ENCODE measurements at places on chromosomes 4 and X.

DNA sequence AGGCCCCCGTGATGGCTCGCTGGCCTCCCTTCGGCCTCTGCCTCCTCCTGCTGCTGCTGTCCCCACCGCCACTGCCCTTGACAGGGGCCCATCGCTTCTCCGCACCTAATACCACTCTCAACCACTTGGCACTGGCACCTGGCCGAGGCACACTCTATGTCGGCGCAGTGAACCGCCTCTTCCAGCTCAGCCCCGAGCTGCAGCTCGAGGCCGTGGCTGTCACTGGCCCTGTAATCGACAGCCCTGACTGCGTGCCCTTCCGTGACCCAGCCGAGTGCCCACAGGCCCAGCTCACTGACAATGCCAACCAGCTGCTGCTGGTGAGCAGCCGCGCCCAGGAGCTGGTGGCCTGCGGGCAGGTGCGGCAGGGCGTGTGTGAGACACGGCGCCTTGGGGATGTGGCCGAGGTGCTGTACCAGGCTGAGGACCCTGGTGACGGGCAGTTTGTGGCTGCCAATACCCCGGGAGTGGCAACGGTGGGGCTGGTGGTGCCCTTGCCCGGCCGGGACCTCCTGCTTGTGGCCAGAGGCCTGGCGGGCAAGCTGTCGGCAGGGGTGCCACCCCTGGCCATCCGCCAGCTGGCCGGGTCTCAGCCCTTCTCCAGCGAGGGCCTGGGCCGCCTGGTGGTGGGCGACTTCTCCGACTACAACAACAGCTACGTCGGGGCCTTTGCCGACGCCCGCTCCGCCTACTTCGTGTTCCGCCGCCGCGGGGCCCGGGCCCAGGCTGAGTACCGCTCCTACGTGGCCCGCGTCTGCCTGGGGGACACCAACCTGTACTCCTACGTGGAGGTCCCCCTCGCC lies 3.0 kb downstream of the PLXNB3 start:
- no peak for DNase-seq

- no peak for DNase-seq
Observed at GRCh38 chr4:85486425-85487086, 11.6 kb downstream of the ARHGAP24 start.

DNA sequence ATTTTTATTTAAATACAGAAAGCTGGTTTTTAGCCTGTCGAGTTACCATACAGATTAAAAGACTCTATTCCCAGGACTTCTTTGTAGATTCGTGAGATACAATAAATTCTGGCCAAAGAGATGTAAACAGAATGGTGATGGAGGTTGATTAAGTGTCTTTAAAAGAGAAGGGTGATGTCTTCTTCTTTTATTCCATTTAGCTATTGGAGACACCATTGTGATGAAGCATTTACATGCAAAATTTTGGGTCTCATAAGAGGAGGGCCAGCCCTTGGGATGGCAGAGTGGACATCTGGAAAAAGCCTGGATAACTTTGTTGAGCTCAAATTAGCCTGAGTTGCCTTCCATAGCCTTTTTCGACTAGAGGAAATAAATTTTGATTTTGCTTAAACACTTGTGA lies 21.6 kb upstream of the PCDH10 start:
- DNase-seq: no peak

GRCh38 chr4:105116616-105117319 lies 29.9 kb upstream of the TET2 start:
- no peak for DNase-seq

- no peak for DNase-seq
Observed at GRCh38 chr4:45897946-45898585, 225.8 kb downstream of the GABRG1 start.

DNA sequence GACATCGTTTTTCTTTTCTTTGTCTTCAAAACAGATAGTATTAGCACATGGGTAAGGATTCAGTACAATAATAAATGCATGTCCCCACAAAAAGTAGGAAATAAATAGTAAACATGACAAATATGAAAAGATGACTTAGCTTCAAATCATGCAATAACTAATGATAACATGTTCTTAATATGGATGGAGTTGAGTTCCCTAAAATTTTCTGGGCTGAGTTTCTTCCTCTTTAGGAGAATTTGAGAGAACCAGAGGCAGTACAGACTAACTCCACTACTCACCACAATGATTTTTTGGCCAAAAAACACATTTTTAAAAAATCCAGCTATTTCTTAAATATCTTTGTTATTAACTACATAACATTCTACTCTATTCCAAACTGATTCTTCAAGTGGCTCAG lies 432.3 kb upstream of the HS3ST1 start:
- no peak for DNase-seq

DNA sequence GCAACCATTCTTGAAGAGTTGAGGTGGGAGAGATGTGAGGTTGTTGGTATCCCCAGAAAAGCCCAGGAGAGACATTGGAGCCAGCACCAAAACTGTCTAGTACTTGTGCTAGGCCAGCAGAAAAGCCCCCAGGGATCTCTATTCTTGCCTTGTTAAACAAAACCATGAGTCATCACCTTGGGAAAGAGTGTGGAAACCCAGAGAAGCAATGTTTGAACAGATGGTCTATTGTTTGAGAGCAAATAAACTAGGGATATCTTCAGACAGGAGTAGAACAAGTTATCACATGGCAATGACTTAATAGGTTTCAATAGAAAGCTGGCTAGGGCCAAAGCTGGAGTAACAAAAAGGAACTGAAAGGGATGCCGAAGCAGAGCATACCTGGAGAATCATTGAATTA lies 195.7 kb upstream of the CASK start:
- no peak for DNase-seq

DNA sequence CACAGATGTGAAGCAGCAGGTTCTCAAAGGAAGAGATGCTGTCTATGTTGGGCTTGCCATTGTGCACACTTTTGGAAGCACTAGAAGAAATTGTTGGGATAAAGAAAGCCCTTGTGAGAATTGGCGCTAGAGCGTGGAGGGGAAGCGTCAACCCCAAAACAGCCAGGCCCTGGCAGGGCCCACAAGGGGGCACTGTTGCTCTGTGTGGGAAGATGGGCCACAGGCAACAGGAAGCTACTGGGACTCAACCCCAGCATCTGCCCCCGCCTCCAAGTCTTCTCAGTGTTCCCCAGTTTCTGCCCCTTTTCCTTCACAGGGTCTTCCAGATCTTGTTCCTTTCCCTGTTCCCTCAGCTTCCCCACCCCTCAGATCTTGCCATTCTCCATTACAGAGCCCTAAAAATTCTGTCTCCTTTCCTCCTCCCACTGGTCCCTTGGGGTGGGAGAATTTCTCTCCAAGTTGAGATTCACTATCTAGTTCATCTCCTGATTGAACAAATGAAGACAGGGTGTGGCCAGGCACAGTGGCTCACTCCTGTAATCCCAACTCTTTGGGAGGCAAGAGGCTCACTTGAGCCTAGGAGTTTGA lies 85.5 kb downstream of the STARD8 start:
- DNase-seq: peak; percentile 17

DNA sequence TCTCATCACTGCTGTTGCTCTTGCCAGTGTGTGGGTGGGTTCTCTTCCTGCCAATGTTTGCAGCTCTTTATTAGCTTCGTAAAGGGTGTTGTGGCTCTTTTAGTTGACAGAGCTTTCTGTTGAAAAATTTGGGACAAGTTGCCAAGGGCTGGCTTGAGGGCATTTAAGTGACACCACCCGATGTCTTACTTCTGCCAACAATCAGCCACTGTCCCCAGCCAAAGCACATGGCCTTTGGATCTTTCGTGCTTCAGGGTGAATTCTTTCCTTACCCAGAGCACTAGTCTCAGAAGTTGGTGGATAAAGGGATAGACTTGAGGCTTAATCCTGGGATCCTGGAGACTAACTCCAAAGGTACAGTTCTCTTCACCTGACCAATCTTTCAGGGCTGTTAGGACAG lies 113.6 kb downstream of the SOX3 start:
- no peak for DNase-seq

GRCh38 chr4:183765251-183765911 lies 106.3 kb downstream of the TRAPPC11 start:
- DNase-seq: no peak

DNA sequence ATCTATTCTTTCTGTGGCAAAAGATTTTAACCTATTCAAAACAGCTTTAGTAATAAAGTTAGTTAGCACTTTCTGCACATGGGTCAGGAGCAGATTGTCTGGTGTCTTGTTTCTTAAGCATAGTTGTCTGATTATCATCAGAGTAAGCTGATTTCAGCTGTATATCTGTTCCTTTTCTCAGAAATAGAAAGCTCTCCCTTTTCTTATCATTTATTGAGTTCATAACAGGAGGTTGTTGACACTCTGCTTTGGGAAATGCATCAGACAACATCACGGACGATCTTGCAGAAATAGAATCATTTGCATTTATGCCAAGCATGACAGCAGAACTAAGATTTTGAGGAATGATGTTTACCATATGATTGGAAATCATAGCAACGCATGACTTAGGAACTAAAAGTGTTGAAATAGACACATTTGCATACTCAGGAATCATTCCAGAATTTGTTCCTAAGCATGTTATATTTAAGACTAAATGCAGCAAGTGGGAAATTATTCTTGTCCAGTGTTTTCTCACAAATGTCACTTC lies 66.7 kb downstream of the RBMX2 start:
- DNase-seq: no peak

DNA sequence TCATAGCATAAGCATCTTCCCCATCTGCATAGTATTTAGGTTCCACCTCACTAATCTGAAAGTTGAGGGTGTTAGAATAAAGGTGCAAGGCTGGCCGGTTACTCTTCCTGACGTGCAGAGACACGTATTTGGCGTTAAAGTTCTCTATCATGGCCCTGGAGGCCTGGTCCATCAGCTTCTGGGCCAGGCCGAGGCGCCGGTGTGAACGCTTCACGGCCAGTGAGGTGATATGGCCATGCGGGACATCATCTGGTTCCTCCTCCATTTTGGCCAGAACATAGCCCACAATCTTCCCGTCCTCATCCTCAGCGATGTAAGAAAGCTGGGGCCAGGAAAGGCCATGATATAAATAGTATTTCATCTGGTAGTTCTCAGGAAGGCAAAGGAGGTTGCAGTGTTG lies 425 bp downstream of the NAA11 start:
- DNase-seq: no peak

Data from T-helper 1 cell (primary cell).